Anterior cingulate cortex (tissue), 58 donors: ENCODE measurements at places on chromosomes 12 and 14.

- DNase-seq = no peak
Measured at GRCh38 chr12:130992448-130992847, 38.7 kb downstream of the ADGRD1 start.

DNA sequence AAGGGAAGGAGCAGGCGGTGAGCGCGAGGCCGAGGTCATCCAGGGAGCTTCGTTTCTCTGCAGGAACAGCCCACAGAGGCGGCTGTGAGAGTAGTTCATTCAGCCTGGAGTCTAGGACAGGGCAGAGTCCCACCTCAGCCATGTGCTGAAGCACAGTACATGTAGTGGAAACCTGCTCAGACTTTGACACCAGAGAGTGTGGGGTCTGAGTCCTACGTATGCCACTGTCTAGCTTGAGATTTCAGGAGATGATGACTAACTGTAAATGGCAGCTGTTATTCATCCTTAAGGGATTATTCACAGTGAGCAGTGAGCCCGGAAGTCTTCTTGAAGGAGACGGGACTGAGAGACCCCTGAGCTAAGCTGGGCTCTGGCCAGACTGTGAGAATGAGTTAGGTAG lies 938 bp upstream of the SLC6A13 start:
- no peak for DNase-seq

GRCh38 chr12:108981835-108982234 lies 39.0 kb downstream of the SVOP start:
- DNase-seq = no peak

DNA sequence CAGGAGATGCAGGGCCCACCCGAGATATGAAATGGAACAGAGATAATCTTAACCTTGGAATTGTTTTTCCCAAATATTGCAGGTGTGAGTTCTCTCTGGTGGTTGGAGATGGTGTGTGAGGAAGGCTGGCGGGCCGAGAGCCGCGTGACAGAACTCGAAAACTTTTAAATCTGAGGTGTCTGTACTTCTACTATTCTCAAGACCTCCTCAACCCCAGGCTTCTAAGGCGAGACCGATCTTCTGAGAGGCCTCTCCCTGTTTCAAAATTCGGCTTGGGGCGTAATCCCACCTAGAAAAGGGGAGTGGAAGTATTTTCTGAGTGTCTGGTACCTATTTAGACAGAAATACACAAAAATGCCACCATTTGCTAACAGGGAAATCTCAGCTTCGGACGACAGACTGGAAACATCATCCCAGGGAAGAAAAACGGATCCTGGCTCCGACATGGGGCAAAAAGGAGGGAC lies 611 bp downstream of the SARNP start:
- DNase-seq = no peak

DNA sequence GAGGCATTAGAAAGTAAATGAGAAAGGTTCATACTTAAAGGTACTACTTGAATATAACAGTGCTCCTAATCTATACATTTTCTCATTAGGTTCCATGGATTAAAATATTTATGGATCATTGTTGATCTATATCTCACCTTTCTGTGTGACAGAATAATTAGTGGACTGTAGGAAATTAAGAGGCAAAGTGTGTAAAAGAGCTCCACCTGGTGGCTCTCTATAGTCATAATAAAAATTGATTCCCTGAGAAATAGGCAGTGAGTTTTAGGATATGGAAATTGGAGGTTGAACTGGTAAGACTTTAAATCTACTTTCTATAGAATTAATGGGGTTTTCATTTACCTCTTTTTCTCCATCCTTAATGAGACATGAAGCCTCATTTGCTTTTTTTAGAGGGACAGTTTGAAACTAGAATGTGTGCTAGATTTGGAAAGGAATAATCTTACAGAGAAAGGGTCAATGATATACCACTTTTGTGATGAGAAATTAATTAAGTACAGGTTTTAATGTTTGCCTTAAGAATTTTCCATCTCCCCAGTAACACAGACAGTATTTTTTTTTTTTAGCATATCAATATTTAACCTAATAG lies 11.8 kb upstream of the DERA start:
- no peak for DNase-seq

DNA sequence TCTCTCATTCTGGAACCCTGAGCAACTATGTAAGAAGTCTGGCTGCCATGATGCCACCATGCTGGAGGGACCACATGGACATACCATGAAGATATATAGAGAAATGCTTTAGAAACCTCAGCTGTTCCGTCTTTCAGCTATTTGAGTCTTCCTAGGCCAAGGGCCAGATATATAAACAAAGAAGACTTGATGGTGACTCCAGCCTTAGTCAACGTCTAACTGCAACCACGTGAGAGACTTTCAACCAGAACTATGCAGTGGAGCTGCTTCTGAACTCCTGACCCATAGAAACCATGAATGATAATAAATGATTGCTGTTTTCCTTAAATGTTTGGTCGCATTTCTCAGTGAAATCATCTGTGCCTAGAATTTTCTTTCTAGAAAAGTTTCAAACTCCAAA lies 20.0 kb upstream of the KITLG start:
- no peak for DNase-seq

GRCh38 chr14:105841022-105842009 lies 314.9 kb downstream of the TMEM121 start:
- no peak for DNase-seq

DNA sequence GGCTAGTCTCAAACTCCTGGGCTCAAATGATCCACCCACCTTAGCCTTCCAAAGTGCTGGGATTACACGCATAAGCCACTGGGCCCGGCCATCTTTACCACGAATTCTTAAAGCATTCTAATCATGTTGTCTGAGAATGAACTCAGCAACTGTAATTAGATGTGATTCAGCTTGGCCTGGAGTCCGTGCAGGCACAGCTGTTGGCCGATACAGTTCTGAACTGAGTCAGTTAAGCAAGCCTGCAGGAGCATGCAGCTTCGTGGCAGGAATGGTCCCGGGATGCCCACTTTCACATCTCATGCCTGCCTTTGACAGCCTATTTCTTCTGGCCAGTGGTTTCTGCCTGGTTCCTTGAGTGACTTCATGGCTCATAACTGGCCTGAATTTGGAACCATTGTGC lies 194.1 kb downstream of the ANO6 start:
- DNase-seq = no peak

GRCh38 chr12:116416166-116416565 lies 138.7 kb upstream of the MED13L start:
- DNase-seq = no peak
